ENCODE measurements at places on chromosomes 3 and 15. TPM values are rescaled to one million over a fixed set of nuclear protein-coding genes. Genes with fewer than 3 reads are reported as not detected.

Gene SLC28A1
- not detected for total RNA-seq

Gene CCDC39
- total RNA-seq = 0.52 TPM

Gene KBTBD8
- 0.77 TPM for total RNA-seq

Gene FES
- 30.7 TPM for total RNA-seq

Gene ROPN1
- not detected for total RNA-seq

Gene IL17RD
- 4.7 TPM for total RNA-seq

Gene SERINC4
- not detected for total RNA-seq

Gene ADGRG7
- total RNA-seq = not detected
